Activated T-helper 1 cell treated with anti-CD3 and anti-CD28 coated beads, Interleukin-2, amount 50 U/mL, for 16 hours (primary cell): ENCODE measurements at places on chromosomes 12 and 14.

- DNase-seq: no peak
Observed at GRCh38 chr14:78970677-78971076, 800.5 kb downstream of the NRXN3 start.

DNA sequence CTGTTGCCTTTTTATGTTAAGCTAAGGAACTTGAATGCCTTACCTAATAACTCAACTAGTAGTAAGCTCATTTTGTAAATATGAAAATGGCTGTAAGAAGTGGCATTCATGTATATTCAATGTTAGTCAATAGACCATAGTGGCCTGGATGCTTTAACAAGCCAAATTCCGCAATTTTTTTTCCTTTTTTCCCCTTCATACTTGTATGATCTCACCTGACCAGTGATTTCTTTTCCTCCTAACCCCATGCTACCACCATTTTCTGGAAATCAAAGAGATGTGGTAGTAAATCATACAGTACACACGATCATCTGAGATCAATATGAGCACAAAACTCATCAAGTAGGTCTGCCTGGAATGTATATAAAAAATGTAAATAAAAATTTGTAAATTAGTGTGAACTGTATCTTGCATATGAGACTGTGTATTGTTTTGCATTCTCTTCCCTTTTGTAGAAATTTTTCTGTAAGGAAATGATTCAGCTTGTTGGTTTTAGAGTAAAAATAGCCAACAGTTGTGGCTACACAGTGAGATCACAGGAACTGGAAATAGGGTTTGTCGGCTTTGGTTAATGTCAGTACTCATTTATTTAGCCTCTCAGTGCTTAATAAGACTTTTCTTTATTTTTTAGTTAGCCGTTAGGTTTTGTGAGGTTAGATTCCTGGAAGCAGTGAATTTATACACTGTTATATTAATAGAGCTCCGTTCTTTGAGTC, 62.5 kb downstream of the ETNK1 start:
- DNase-seq: no peak

GRCh38 chr12:41019461-41019860, 168.7 kb upstream of the PDZRN4 start:
- DNase-seq: no peak

GRCh38 chr12:1500095-1500801, 94.1 kb downstream of the FBXL14 start:
- no peak for DNase-seq

- DNase-seq: no peak
Observed at GRCh38 chr14:97485201-97485600, 688.0 kb downstream of the VRK1 start.

DNA sequence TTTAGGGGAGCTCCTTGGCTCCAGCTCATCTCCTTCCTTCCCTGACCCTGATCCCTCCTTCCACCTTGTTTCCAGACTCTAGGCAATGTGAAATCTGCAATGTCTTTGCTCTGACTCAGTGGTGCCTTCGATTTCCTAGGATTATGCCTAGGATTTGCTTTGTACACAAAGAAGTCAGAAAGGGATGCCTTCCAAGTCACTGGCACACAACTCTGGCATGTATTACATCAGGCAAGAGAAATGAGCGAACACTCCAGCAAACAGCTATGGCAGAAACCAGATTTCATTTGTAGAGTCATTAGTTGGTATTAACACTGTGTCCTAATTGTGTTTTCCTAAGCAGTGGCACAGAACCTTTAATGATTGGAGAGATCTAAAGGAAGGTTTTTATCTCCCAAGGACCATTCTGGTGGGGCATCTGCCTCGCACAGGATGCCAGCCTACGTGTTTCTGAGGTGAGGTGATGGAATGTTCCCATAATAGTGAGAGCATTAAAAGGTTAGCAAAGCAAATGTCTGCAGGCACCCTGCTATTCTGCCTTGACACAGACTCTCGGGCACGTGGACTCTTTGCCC, 84.9 kb downstream of the WSCD2 start:
- DNase-seq: no peak

DNA sequence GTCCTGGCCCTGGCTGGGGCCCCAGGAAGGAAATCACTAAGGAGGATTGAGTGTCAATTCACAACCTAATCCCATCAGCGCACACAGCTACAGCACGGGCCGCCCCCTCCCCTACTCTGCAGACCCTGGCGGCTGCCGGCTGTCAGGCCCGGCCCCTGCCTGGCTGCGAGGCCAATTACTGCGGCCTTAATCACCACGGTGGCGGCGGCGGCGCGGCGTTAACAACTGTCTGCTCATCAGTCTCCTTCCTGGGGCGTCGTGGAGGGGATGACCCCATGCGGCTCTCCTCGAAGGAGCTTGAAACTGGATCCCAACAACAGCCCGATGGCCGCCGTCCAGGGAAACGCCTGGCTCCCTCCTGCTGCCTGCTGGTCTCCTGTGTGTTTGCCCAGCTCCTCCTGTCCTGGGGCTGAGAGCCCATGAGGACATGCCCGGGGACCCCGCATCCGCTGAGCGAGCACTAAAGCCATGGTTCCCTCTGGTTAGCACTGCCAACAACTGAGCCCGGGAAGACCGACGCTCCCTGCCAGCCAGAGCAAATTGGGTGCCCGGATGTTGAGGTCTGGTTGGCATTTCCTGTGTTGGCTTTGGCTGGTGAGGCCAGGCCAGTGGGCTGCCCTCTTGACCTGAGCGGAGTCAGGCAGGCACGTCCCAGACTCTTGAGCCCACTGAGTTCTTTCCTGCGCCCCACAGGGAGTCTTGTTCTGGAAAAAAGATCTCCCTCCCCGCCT, 21.8 kb upstream of the EIF2B2 start:
- DNase-seq: no peak

- no peak for DNase-seq
Observed at GRCh38 chr12:92275443-92276154, 130.0 kb upstream of the BTG1 start.

DNA sequence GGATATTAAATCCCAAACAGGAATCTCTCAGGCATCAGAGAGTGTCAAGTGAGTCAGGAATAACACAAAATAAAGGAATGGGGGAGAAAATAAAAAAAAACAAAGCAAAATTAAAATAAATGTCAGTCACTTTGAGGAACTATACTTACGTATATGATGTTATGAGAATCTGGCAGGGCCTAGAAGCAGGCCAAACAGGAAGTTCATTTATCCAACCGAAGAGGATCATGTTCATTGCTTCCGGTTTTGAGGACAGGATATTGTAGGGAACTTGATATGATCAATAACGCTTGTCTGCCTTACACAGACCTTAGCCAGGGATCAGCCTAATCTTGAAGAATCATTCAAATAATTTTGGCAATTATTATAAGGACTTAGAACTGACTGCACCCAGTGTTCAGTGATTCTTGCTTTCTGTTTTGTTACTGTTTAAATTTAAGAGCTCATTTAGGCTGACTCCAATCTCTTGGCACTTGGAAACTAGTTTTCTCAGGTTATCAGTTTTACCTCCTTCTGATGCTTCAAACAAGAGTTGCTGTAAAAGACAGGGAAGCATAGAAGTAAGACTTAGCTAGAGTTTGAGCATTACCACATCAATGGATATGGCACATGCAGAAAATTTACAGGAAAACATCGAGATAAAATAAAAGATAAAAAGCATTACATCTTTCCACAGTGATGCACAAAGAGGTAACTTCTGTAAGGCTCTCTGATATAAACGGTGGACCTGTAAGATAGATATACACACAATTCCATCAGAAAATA, 53.4 kb downstream of the ZFC3H1 start:
- DNase-seq: no peak
